A549 treated with CpdA at 1 μM for 4 hours (cell line): ENCODE measurements at places on chromosomes 7 and 10. TPM values are rescaled to one million over a fixed set of nuclear protein-coding genes. Genes with fewer than 3 reads are reported as not detected.

Gene PIP
- not detected in 5 replicates for total RNA-seq

Gene ANK3
- total RNA-seq = 0.22 to 0.79 TPM (median 0.45 TPM) in 5 replicates

Gene STEAP4
- not detected in 5 replicates for total RNA-seq

Gene STEAP1
- total RNA-seq = 13.4 to 15.6 TPM (median 14.5 TPM) in 5 replicates

Gene SLC18A3
- total RNA-seq = 0.03 TPM in 1 of 5 replicates, not detected in the others

Gene ACBD7
- total RNA-seq = 0.48 to 1.3 TPM (median 0.95 TPM) in 5 replicates

Gene SIRT1
- total RNA-seq = 25.6 to 32.3 TPM (median 26.5 TPM) in 5 replicates

Gene CCM2
- 32.5 to 45.6 TPM (median 42.6 TPM) in 5 replicates for total RNA-seq

Gene EBLN1
- total RNA-seq = 0.08 TPM in 1 of 5 replicates, not detected in the others

Gene PON1
- total RNA-seq = 0.14 to 0.59 TPM (median 0.45 TPM) in 5 replicates

Gene SEMA3D
- 0.05 to 0.17 TPM (median 0.05 TPM) in 3 of 5 replicates, not detected in the others for total RNA-seq

Gene CLIP2
- total RNA-seq = 15.3 to 23.4 TPM (median 19.2 TPM) in 5 replicates

Gene SEMA3E
- 2.2 to 3.4 TPM (median 2.8 TPM) in 5 replicates for total RNA-seq

Gene ZNF503
- 8.5 to 13.3 TPM (median 12.4 TPM) in 5 replicates for total RNA-seq

Gene SFTPA1
- not detected in 5 replicates for total RNA-seq

Gene ADAM12
- 3.8 to 5.7 TPM (median 4.3 TPM) in 5 replicates for total RNA-seq

Gene TSPAN33
- total RNA-seq = 5.8 to 7.2 TPM (median 6.5 TPM) in 5 replicates

Gene CPN1
- total RNA-seq = 0.17 to 0.51 TPM (median 0.24 TPM) in 5 replicates

Gene CFAP70
- total RNA-seq = 0.14 to 0.28 TPM (median 0.21 TPM) in 5 replicates

Gene GNB2
- total RNA-seq = 165 to 268 TPM (median 251 TPM) in 5 replicates
